ENCODE measurements at places on chromosomes 3 and 15. TPM values are rescaled to one million over a fixed set of nuclear protein-coding genes. Genes with fewer than 3 reads are reported as not detected.

Gene IQCF5
- total RNA-seq = not detected

Gene SLC2A2
- total RNA-seq = 1.9 TPM

Gene UBA7
- total RNA-seq = 4.6 TPM

Gene ZPLD1
- 1.5 TPM for total RNA-seq

Gene GASK1A
- total RNA-seq = 0.36 TPM

Gene PLCH1
- total RNA-seq = 7.6 TPM

Gene CCDC33
- total RNA-seq = 5.0 TPM

Gene MELTF
- 3.0 TPM for total RNA-seq

Gene CBLB
- 57.0 TPM for total RNA-seq

Gene WNT5A
- 62.0 TPM for total RNA-seq

Gene CMTM8
- total RNA-seq = 14.4 TPM

Gene TF
- 18.8 TPM for total RNA-seq

Gene KBTBD13
- not detected for total RNA-seq

Gene PLA2G4D
- not detected for total RNA-seq

Gene NAALADL2
- total RNA-seq = 5.8 TPM

Gene SLTM
- 87.9 TPM for total RNA-seq

Gene SEMA7A
- total RNA-seq = 6.3 TPM

Gene SNTN
- not detected for total RNA-seq

Gene IL20RB
- total RNA-seq = 0.56 TPM

Gene CFAP161
- total RNA-seq = not detected

Gene CIDEC
- 1.6 TPM for total RNA-seq

Gene EXD1
- not detected for total RNA-seq

Gene CCDC9B
- total RNA-seq = 1.6 TPM

Gene MEIS2
- 152 TPM for total RNA-seq

Gene C3orf70
- total RNA-seq = 1.6 TPM

Gene LRRIQ4
- total RNA-seq = not detected

Gene PDCD10
- total RNA-seq = 43.3 TPM

Gene FAM3D
- total RNA-seq = 7.4 TPM

Gene WDR72
- 2.0 TPM for total RNA-seq

Gene GRM2
- 0.58 TPM for total RNA-seq

Gene REC114
- total RNA-seq = not detected

Gene MYRIP
- 0.53 TPM for total RNA-seq

Gene ILDR1
- 6.4 TPM for total RNA-seq

Gene RPN1
- total RNA-seq = 228 TPM

Gene GOLGA8T
- 0.19 TPM for total RNA-seq

Gene TLNRD1
- total RNA-seq = 20.1 TPM

Gene CLEC3B
- 0.43 TPM for total RNA-seq

Gene APOD
- 0.57 TPM for total RNA-seq

Gene SLC30A4
- total RNA-seq = 12.5 TPM

Gene SNURF
- total RNA-seq = 20.2 TPM

Gene CAV3
- not detected for total RNA-seq

Gene C3orf49
- not detected for total RNA-seq

Gene ROBO2
- 22.7 TPM for total RNA-seq

Gene ALG1L2
- total RNA-seq = 2.1 TPM

Gene PLSCR4
- total RNA-seq = 6.0 TPM

Gene FBXL22
- total RNA-seq = 1.1 TPM

Gene OGG1
- 22.8 TPM for total RNA-seq

Gene CIB2
- total RNA-seq = 20.1 TPM

Gene DNAJC17
- 23.7 TPM for total RNA-seq

Gene DPPA2
- 0.36 TPM for total RNA-seq

Gene SYNPR
- total RNA-seq = 2.3 TPM

Gene UROC1
- not detected for total RNA-seq

Gene ANP32A
- 222 TPM for total RNA-seq
